ENCODE measurements at places on chromosomes 6 and 20.

DNA sequence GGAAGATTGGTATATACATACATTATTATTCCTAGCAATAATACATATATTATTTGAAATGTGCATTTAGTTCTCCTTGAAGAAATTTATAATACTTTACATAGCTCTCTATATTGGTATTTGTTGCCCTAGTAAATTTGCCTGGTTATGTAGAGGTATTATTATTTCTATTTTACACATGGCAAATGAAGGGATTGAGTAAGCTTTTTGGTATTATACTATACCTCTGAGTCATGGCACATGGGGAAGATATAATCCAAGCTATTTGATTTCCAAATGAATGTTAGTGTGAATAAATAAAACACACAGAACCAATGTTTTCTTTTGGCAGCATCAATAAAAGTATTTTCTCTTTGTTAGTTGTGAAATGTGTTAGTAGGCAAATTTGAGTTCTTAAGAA lies 409.6 kb upstream of the SLC35B3 start:
- no peak for DNase-seq

DNA sequence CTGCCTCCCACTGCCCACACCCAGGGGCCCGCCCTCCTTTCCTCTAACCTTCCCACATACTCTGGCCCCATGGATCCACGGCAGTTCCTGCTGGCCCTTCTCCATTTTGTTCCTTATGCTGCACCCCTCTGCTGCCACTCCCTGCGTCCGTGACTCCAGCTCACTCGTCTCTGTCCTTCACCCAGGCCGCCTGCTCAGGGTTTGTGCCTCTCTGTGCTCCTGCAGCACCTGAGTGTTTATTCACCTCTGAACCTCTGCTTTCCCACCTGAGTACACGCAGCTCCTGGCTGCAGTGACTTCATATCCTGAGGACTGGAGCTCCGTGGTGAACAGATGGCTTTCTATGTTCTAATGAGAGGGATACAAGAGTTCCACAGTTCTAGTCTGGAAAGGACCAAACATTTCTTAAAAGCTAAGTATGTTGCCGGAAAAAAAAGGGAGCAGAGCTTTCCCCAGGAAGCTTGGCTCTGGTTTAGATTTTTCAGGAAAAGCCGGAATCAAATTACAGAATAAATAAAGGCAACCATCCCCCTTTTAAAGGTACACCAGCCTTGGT lies 1.5 kb upstream of the GNRH2 start:
- DNase-seq: no peak

DNA sequence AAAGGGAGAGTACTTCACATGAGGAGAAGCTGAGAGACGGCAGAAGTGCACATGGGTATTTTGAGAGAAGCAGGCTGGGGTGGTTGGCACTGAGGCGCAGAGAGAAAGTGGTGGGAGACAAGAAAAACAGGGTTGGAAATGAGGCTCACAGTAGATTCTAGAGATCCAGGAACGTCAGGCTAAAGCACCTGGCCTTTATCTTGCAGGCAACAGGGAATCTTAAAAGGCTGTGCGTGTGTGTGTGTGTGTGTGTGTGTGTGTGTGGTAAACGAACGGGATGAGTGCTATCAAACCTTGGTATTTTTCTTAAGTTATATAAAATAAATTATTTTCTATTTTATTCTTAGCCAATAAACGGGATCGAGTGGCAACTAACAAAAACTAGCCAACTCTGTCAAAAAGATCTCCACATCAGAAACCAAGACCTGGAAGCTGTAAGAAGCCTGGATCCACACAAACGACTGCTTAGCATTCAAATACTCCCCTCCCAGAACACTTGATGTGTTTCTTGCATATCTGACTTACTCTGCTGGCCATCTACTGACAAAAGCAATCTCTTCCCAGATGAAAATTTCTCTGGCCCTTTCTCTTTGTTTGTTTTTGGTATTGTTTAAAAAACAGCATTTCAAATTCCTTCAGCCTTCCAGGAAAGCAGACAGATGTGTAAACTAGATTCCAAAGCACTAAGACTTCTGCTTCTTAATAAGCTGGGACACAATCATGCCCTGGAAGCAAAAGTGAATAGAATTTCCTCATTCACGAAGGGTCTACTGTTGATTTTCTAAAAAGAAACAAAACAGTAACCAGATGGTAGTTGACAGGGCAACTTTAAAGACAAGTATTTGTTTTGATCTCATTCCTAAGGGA lies 44.8 kb upstream of the FABP7 start:
- no peak for DNase-seq

- DNase-seq: no peak
Measured at GRCh38 chr6:151494235-151494935, 568 bp downstream of the CCDC170 start.

- DNase-seq: no peak
Measured at GRCh38 chr6:77341058-77341986, 122.0 kb downstream of the HTR1B start.

DNA sequence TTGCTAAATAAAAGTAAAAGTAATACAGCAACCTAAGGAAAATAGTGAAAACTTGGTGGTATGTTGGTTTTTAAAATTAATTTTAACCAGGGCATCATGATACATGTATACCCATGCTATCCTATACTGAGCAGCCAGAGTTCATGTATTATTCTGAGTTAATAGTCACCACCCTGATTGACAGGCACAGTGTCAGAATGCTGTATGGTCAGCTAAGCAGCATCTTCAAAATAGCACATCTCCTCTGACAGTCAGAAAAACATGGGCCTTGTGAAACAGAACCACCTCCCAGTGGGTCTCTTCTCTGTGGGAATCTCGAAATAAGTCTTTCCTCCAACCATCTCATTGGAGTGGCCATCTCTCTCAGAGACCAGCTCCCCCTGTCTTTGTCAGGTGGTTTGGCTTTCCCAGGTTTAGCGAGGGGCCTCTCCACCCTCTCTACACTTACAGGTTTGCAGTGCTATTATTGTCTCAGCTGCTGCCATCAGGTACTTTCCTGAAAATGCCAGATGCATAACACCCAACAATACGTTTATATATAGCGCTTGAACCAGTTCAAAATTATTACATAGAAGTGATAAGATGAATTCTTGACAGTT lies 47.1 kb upstream of the RNF8 start:
- no peak for DNase-seq

DNA sequence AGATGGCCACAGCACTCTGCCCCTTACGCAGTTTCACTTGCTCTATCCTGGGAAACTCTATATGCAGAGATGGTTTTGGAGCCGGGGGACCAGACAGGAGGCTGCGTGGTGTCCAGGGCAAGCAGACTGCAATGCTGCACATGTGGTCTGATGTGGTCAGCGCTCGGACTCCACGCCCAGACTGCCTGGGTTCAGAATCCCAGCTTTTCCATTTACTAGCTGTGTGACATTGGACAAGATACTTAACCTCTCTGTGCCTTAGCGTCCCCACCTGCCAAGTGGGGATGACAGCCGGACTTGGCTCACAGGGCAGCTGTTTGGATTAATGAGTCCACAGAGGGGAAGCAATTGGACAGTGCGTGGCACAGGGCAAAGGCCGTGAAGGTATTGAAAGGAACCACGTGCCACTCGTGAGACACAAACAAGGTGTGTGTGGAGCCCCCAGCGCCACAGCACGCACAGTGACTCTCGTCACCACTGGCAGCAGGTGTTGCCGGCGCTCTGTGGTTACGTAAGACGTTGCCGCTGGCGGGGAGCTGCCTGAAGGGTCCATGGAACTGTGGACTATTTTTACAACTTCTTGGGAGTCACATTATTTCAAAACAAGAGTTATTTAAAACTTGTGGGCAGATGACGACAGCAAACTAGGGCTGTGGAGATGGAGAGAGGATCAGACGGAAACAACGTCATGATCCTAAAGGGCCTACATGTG lies 201.4 kb downstream of the PREX1 start:
- no peak for DNase-seq

DNA sequence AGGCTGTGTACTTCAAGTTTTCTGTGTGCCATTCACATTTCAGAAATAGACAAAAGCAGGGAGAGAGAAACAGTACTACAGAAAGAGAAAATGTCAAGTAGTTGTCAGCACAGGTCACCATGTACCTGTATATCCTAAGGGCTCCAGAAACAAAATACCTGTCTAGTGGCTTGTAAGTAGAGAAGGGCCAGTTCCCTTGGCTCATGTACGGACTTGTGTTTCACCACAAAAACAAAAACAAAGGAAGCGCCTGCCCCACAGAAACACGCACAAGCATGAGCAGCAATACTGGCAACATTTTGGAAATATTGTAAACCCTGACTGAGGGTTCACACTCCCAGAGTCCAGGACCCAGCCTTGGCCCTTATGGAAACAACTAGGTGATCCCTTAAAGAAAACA lies 44.3 kb downstream of the CNKSR3 start:
- no peak for DNase-seq

DNA sequence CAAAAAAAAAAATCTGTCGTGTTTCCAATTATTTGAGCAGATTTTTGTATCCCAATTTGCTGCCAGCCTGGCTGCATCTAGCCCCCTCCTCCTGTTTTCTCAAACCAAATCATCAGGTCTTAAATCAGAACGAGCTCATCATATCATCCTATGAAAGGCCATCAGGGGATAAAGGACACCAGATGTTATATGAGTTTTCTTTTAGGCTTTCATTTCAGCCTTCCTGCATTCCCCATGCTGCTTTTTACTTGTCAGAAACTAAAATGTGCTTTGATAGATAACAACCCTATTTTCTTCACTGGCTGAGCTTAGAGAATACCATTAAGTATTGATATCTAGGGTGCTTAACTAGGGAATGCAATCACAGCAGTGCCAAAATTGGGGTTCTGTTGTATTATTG lies 968.4 kb upstream of the SLC35B3 start:
- DNase-seq: no peak

GRCh38 chr6:99282479-99283062 lies 66.9 kb downstream of the FAXC start:
- DNase-seq: no peak

GRCh38 chr20:63690898-63691710 lies 5.3 kb upstream of the TNFRSF6B start:
- no peak for DNase-seq

GRCh38 chr6:64146094-64146493 lies 510.5 kb downstream of the PHF3 start:
- no peak for DNase-seq

- peak; percentile 31 for DNase-seq
Measured at GRCh38 chr20:17967521-17968365, 851 bp downstream of the SNX5 start.

GRCh38 chr6:36376742-36377141 lies 10.7 kb downstream of the ETV7 start:
- DNase-seq: no peak

GRCh38 chr6:150267686-150268561 lies 100.9 kb upstream of the IYD start:
- no peak for DNase-seq

DNA sequence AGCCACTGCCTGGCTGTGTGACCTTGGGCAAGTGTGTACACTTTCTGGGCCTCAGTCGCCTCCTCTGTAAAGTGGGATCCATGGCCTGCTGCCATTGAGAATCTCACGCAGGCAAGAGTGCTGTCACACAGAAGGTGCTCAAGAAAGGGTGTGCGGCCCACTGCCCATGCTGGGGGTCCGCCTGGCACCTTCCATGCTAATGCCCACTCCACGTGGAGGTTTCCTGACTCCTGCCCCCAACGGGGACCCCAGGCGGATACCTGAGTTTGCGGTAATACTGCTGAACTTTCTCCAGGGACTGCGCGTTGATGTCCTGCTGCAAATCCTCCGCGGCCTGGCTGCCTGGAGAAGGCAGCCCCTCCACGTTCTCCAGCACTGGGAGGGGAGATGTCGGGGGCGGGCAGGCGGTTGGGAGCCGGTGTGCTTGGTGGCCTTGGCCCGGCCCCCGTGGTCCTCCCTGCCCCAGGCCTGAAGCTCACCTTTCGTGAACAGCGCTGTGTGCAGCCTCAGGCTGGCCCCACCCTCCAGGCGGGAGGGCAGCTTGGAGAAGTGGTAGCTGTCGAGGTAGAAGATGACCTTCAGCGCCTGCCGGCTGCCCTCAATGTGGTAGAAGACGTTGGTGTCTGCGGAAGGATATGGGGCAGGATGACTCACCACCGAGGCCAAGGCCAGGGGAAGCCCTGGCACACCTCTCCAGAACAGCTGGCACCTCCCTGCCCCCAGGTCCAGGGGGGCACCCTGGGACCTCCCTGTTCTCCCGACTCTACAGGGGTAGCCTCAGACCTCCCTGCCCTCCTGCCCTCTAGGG lies 195.6 kb downstream of the PREX1 start:
- no peak for DNase-seq

- no peak for DNase-seq
Measured at GRCh38 chr20:51339721-51340450, 202.6 kb downstream of the NFATC2 start.

All from globus pallidus (tissue), 1 donor.